ENCODE measurements at places on chromosomes 13 and 19.

- no peak for DNase-seq
Observed at GRCh38 chr13:112819816-112820215, 130.0 kb downstream of the ATP11A start.

- DNase-seq: no peak
Observed at GRCh38 chr19:54196536-54196935, 4.1 kb upstream of the RPS9 start.

- peak; percentile 92 for DNase-seq
Observed at GRCh38 chr19:48110350-48110966, at the start of gene PLA2G4C. Gene PLA2G4C (minus strand): TSS chr19:48110817. CDS start chr19:48106529, 4,288 bp downstream.

- no peak for DNase-seq
Observed at GRCh38 chr13:94201022-94201421, 278.5 kb downstream of the DCT start.

GRCh38 chr19:37691881-37692504 is 27.6 kb downstream of the ZNF607 start:
- DNase-seq: peak; percentile 83

DNA sequence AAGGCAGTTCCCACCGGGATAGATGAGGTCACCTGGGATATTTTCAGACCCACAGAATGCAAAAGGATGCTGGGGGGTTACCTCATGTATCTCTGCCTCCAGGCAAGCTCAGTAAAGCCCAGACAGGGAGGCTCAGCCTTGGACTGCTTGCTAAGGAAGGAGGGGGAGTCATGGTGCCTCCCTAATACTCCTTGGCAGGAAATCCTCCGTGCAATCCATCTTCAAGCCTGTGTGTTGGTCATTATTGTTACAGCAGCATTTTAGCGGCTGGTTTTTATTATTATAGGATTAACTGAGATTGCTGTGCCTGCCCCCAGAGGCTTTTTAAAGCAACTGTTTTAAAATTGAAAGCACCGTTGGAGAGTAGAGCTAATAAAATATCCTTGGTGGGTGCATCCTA is 188.5 kb upstream of the UBL3 start:
- no peak for DNase-seq

- DNase-seq: no peak
Observed at GRCh38 chr19:5117421-5117820, 148.5 kb downstream of the KDM4B start.

DNA sequence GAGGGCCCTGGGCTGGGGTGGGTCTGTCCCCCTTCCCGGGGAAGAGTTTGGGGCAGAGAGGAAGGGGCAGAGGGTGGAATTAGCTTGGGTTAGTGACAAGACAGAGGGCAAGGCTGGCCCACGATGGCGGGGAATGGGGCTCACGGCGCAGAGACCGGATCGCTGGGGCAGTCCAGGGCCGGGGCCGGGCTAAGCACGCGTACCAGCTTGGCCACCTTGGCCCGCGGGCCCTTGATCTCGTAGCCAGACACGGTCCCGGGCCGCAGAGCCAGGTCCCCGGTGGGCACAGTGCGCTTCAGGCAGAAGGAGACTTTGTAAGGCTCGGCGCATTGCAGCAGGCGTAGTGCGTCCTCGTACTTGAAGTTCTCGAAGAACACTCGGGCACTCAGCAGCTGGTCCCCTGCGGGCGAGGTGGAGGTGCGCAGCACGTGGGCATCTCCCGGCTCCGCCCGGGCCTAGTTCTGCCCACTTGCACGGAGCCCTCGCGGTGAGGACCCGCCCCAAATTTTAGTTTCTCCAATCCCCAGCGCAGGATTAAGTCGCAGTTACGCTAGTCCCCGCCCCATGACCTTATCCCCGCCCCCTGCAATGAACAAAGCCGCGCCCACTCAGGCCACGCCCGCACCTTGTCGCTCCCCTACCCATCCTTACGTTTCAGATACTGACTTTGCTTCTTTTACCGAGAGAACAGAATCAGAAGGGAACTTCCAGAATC is 8.6 kb upstream of the HIPK4 start:
- peak; percentile 25 for DNase-seq

DNA sequence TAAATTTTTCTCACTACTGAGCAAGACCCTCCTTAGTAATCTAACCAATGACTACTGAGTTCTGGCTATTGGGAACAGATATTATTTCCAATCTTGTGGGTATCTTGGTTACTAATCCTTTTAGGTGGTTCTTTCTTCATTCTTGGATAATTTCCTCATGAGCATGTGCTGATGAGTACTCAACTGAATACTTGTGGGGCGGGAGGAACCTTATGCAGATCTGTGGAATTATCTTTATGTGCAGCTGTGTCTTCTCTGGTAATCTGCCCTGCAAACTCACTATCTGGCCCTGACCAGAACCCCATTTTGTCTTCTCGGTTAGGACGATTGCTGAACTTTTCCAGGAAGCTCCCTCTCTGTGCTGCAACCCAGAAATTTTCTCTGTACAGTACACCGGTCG is 89.7 kb upstream of the TRPC4 start:
- no peak for DNase-seq

DNA sequence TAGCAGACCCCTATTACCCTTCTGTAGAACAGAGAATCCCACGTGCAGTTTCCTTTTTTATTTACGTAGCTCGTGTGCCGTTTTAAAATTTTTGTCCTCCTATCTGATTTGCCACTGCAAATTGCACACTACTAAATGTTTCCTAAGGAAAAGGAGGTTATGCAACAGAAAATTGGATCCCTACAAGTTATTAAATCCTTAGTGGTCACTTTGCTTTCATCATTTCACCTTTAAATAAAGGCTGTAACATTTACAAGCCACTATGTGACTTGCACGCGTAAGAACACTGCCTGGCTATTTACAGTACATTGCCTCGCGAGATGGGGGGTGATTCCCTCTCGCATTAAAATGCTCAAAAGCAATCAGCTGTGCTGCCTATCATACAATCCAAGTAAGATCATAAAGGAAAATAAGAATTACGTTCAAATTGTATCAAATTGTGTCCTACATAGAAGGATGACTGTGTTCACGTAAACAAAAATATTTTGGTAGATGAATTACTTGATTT is 525.6 kb downstream of the SUCLA2 start:
- DNase-seq: no peak

GRCh38 chr13:44808185-44808584 is 181.1 kb downstream of the NUFIP1 start:
- no peak for DNase-seq

GRCh38 chr13:98824376-98825160 is 72.1 kb upstream of the SLC15A1 start:
- no peak for DNase-seq

- no peak for DNase-seq
Observed at GRCh38 chr13:40969169-40969901, 49.8 kb downstream of the ELF1 start.

GRCh38 chr13:101346161-101346560 is 70.1 kb downstream of the NALCN start:
- DNase-seq: no peak

GRCh38 chr13:108917581-108917980 is 288.2 kb downstream of the MYO16 start:
- DNase-seq: no peak

DNA sequence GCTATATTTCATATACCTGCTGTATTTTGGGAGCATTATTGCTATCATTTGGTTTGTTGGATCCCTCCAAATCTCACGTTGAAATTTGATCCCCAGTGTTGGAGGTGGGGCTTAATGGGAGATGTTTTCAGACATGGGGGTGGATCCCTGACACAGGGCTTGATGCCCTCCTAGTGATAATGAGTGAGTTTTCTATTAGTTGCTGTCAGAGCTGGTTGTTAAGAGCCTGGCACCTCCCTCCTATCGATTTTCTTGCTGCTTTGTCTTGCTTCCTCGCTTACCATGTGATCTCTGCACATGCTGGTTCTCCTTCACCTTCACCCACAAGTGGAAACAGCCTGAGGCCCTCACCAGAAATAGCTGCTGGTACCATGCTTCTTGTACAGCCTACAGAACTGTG is 259.9 kb upstream of the STARD13 start:
- no peak for DNase-seq

- no peak for DNase-seq
Observed at GRCh38 chr19:2765376-2765775, 17.7 kb downstream of the SGTA start.

DNA sequence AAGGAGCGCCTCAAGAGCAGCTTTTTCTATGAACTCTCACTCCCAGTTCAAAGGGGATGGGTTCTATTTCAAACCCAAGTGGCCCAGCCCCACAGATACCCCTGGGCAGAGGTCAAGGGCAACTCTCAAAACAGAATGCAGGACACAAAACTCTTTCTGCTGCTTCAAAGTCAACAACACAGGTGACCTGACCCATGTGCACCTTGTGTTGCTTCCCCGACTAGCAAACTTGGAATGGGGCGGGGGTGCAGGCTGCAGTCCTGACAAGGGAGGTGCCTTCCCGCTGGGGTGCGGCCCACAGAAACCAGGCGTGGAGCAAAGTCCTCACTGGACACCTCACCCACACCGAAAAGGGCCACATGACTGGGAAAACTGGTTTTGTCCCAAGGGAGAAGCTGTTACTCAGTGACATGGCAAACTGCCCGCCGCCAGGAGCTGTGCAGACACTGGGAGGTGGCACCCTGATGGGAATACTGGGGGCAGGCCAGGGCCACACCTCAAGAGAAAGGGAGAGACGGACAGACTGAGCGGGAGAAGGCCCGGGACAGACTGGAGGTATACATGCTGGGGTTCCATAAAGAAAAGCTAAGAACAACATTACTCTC is 17.4 kb downstream of the ZC3H4 start:
- DNase-seq: no peak

- no peak for DNase-seq
Observed at GRCh38 chr13:105969761-105970160, 565.7 kb downstream of the EFNB2 start.

- no peak for DNase-seq
Observed at GRCh38 chr19:32692727-32693061, 1.1 kb downstream of the NUDT19 start.

- DNase-seq: no peak
Observed at GRCh38 chr13:50370303-50370950, 355.2 kb downstream of the KCNRG start.

GRCh38 chr13:85665286-85665685 is 133.9 kb downstream of the SLITRK6 start:
- no peak for DNase-seq

DNA sequence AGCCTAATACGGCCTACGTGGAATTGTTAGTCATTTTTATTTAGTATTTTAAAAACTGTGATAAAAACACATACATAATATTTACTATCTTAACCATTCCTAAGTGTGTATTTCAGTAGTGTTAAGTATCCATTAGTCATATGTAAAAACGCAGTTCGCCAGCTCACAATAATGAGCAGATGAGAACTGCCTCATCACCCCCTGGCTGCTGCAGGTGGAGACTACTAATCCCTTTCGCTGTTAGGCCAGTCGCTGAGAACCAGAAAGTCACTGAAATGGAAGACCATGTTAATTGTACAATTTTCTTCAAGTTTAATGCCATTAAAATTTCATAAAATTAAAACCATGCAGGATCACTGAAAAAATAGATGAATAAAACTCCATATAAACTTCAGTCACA is 1.6 kb downstream of the ESD start:
- DNase-seq: no peak

GRCh38 chr13:53045189-53045588 is 16.6 kb downstream of the OLFM4 start:
- no peak for DNase-seq

GRCh38 chr13:99357131-99357596 is 50.0 kb upstream of the GPR183 start:
- DNase-seq: no peak

DNA sequence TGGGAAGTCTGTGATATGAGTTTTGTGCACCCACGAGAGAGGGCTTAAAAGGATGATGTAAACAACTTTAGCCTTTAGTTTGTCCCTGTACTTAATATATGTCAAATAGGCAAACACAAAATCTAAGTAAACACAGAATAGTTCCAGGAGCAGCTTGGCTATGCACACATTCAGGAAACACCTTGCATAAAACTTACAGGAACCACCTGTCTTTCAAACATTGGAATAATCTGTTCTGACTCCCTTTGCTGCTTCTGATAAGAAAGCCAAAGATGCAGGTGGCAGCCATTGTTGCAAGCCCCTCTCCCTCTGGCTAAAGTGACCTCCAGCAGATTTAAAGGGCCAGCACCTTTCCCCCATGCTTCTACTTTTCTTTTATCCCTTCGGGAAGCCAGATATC is 4.7 kb downstream of the EEF1AKMT1 start:
- no peak for DNase-seq

GRCh38 chr13:50941146-50941545 is 31.6 kb downstream of the RNASEH2B start:
- DNase-seq: no peak

- no peak for DNase-seq
Observed at GRCh38 chr19:30378701-30379100, 6.5 kb downstream of the ZNF536 start.

- no peak for DNase-seq
Observed at GRCh38 chr13:36431204-36432105, 840 bp upstream of the CCNA1 start.

GRCh38 chr19:55319785-55320184 is 5.4 kb downstream of the TMEM150B start:
- peak; percentile 56 for DNase-seq

DNA sequence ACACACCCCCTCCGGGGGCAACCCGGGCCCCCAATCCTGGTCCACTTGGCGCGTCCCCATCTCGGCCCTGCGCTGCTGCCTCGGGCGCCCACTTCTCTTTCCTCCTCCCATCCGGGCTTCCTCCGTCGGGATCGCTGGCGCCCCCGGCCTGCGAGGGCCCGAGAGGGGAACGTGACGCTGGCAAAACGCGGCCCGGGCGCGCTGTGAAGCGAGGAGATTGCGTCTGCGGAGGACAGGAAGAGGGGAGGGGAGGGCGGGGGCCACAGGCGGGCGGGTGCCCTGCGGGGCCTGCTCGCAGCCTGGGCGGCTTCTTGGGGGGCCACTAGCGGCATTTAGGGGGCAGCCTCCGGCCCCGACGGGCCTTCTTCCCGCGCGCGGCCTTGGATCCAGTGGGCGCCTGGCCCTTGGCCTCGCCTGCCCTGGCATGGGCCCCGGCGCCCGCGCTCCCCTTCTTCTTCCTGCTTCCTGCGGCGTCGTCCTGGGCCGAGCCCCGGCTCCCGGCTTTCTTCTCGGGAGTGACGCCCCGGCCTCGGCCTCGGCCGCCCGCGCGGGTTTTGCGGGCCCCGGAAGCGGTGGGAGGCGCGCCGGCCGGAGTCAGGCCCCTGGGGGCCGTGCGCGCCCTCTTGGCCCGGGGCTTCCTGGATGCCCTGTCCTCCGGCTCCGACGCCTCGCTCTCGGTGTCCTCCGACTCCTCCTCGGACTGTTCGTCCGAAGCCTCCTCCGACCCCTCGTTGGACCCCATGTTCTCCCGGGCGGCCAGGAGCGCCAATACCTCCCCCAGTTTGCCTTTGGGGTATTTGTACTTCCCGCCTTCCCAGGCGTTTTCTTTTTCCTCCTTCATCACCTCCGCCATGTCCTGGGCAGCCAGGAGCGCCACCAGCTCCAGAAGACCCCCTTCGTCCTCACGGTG is 2.2 kb downstream of the PNMA8B start:
- DNase-seq: no peak
